Activated naive CD8-positive, alpha-beta T cell treated with anti-CD3 and anti-CD28 coated beads for 36 hours (primary cell): ENCODE measurements at places on chromosomes 1 and 21.

- DNase-seq: no peak
Observed at GRCh38 chr1:186643614-186644013, 36.6 kb downstream of the PTGS2 start.

DNA sequence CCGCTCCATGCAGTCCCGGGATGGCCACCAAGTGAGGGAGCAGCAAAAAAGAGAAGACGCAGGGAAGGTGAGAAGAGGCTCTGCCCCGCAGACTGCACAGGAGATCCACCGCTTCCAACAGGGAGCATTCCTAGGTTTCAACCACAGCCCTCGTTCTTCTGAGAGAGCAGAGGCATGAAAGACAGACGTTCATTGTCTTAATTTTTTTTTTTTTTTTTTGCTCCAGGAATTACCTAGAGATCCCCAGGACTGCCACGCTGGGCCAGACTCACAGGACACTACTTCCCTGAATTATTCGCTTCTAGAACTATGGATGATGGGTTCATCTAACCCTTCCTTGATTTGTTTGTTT is 33.2 kb upstream of the VASH2 start:
- no peak for DNase-seq

GRCh38 chr1:62589321-62589720 is 8.0 kb upstream of the ANGPTL3 start:
- no peak for DNase-seq

DNA sequence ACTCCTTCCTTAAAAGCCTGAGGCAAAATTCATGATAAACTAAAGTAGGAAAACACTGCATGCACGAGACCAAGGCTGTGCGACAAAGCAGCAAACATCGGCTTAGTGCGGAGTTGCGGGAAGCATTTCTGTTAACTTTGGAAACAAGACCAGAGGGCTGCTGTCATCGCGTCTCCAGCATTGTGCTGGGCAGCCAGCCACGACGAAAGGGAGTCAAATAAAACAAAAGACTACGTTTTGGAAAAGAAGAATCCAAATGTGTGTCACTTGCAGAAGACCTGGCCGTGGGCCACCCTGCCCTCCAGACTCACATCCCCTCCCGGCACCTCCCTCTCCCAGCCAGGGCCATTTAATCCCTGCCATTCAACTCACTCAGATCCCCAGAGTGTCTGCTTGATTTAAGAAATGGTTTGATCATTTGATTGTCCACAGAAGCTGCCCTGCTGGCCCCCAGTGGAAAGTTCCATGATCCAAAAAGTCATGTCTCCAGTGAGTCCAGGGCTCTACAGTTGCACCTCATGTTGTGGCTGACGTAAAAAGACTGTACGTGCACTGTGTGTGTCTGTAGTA is 2.4 kb upstream of the KRTAP10-11 start:
- no peak for DNase-seq

GRCh38 chr1:236575523-236575922 is 28.8 kb downstream of the HEATR1 start:
- DNase-seq: no peak

DNA sequence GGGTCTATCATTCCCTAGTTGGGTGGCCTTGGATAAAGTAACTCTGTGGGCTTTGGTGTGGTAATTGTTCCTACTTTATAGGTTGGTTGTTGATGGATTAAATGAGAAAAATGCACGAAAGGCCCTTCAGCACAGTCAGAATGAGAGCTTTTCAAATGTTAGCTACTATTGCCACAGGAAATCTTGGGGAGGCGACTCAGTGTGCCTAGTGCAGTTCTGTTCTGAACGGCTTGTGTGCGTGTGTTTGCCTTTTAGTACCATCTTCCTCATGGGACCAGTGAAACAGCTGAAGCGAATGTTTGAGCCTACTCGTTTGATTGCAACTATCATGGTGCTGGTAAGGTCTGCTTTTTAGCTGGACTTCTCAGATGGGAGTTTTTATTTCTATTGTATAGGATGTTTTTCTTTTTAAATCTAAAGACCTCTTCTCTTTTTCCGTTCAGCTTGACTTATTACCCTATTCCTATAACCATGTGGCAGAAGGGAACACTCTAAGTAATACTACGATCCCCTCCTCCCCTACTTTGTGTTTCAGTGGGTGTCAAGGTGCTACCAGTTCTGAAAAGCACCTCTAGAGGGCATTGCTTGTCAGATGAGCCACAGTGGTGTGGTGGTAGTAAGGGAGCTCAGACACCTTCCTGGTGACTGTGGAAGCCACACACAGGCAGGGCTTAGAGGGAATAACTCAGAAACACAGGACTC is 9.2 kb downstream of the SFT2D2 start:
- DNase-seq: peak; percentile 26

DNA sequence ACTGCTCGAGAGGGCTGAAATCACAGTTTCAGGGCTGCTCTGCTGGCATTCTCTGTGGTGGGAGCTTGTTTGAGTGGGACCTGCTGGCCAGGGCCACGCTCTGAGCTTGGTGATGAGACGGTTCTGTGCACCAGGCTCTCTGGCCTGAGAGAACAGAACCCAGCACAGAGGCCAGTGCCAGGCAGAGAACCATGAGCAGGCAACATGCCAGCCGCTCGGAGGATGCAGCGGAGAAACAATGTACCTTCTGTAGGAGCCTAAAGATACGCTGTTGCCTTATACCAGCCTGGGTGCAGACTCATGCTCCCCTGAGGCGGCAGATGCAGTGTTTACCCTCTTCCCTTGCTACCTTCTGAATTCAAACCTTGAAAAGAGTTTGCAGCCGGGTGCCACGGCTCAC is 10.0 kb downstream of the C2CD2 start:
- DNase-seq: no peak

DNA sequence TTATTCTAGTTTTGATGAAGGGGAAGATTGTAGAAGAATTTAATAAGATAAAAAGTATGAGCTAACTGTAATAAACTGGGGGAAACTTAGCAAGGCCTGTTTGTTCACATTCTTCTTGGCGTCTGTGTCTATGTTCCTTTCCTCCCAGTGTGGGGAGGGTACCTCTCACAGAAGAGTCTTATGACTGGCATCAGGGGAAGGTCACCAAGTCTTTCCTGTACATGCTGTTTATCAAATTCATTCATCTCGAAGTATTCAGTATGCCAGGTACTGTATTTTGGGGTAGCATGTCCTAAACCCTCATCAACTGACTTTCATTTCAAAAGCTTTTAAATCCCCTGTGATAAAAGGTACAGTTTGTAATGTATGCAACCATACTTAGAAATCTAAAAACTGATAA is 78.4 kb downstream of the HS2ST1 start:
- no peak for DNase-seq

- DNase-seq: no peak
Observed at GRCh38 chr1:31727849-31728248, 24.0 kb upstream of the COL16A1 start.

DNA sequence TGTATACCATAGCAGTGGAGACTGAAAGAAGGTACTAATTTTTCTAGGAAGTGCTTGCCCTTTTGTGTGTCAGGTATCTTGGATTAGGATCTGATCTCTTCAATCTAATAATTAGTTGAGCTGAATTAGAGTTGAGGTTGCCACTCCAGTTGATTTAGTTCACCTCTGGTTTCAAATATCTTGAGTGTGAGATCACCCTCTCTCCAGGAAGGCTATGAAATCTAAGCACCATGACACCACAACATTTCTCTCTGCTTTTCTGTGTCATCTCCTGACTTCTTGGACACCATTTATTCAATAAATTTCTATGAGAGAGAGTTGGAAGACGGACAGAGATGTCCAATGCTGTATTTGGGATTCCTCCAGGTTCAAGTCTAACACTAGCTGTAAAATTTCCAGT is 212.8 kb downstream of the DYRK1A start:
- DNase-seq: no peak

DNA sequence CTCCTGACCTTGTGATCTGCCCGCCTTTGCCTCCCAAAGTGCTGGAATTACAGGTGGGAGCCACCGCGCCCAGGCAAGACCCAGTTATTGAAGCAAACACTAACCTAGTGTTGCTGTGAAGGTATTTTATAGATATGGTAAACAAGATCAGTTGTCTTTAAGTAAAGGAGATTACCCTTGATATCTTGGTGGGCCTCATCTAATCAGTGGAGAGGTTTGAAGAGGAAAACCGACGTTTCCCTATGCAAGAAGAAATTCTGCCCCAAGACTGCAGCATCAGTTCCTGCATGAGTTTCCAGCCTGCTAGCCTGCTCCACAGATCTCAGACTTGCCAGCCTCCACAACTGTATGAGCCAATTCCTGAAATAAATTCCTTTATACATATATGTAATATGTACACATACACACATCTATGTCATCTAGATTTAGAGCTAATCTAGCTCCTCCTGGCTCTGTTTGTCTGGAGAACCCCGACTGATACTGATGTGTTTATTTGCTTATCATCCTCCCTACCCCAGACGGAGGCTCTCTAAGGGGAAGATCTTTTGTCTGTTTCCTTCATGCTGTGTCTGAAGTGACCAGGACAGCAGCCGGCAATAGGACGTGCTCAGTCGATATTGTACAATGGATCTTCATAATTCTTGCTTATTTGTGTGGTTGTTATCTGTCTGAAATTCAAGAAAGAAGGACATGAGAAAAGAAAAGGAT is 90.9 kb downstream of the IER5 start:
- DNase-seq: no peak

DNA sequence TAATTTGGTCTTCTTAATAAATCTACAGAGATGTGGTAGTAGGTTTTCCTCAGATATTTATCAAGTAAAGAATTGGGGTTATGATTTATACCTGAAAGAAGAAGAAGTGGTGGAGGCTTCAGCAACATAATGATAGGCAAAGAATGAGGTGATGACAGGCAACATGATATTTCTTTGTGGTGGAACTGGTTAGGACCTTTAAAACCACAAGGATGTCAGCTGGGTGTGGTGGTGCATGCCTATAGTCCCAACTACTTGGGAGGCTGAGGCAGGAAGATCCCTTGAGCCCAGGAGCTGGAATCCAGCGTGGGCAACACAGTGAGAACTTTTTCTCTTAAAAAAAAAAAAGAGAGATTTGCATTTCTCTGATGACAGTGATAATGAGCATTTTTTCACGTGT is 34.1 kb upstream of the COL11A1 start:
- no peak for DNase-seq

DNA sequence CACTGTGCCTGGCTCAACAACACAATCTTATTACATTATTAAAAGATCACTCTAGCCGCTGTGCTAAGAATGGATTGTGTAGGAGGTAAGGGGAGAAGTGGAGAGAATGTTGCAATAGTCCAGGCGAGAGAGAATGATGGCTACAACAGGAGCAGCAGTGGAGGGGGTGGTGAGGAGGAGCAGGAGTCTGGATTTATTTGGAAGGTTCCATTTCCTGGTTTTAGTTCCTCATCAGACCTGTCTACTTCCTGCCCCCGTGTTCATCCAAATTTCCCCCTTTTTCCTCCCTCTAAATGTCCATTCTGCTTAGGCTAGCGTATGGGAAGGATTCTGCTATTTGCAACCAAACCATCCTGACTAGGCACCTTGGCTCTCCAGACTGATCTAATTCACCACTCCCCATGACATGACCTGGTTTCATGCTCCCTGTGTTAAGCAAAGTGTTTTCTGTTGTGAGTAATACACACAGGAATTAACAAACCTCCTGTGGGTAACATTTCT is 35.1 kb upstream of the EYA3 start:
- no peak for DNase-seq

- no peak for DNase-seq
Observed at GRCh38 chr1:172515927-172516326, 17.0 kb upstream of the SUCO start.

GRCh38 chr1:173015629-173016028 is 35.1 kb downstream of the TNFSF18 start:
- DNase-seq: no peak

DNA sequence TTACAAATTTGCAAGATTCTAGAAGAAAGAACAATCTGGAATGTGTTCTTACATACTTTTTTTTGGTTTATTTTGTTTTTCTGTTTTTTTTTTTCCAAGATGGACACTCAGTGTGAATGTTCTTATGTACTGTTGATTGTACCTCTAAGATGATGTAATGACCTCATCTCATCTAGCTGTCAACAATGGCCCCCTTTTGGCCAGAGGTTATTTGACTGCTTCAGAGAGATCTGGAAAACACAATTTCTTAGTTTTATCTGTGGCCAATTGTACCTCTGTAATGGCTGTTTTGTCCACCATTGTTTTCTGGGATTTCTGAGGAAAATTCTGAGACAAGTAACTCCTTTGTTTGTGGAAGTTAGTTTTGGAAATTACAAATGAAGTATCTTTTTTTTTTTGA is 38.9 kb downstream of the ST6GALNAC3 start:
- DNase-seq: no peak

GRCh38 chr1:243970077-243970476 is 81.0 kb upstream of the ZBTB18 start:
- no peak for DNase-seq

GRCh38 chr1:228034954-228035837 is 28.4 kb downstream of the WNT3A start:
- DNase-seq: no peak

DNA sequence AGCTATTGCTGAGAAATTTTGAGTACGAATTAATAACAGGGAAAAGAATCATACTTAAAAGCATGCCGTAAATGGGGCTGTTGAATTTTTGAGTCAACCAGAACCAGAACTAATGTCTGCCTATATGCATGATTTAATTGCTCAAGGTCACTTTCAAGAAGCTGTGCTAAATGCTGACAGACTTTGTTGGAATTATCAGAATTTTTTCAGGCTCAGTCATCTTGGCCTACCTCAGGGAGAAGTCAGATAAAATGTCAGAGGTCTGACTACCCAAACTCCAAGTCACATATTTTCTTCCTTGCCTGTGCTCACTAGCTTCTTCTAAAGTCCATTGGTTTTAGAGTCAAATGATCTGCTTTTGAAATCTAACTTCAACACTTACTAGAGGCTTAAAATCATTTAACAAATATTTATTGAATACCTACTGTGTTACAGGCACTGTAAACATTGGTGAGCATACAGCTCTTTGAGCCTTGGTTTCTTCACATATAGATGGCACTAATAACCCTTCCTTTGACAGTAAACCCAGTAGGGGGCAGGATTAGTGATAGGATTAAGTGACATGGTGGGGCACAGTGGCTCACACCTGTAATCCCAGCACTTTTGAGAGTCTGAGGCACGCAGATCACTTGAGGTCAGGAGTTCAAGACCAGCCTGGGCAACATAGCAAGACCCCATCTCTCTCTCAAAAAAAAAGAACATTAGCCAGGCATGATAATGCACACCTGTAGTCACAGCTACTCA is 121.2 kb upstream of the SLC44A3 start:
- DNase-seq: no peak

DNA sequence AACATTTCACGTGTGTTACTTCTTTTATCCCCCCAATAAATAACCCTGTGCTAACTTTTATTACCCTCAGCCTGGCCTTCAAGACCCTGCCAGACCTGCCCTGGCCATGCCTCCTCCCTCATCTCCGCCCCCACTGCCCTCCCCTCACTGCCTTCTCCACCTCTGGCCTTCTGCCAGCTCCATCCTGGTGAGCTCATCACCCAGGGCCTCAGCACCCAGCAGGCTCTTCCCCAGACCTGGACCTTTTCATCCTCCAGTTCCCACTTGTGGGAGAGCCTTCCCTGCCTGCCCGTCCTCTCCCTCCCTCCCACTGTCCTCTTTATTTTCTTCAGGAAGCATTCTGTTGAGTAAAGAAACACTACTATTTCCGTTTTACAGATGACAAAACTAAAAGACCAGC is 72.0 kb downstream of the SLC66A1 start:
- DNase-seq: no peak

GRCh38 chr1:46065405-46065804 is 67.0 kb downstream of the PIK3R3 start:
- no peak for DNase-seq

GRCh38 chr21:34593954-34594531 is 20.9 kb downstream of the RCAN1 start:
- DNase-seq: no peak
